ENCODE measurements at places on chromosomes 7 and 10.

DNA sequence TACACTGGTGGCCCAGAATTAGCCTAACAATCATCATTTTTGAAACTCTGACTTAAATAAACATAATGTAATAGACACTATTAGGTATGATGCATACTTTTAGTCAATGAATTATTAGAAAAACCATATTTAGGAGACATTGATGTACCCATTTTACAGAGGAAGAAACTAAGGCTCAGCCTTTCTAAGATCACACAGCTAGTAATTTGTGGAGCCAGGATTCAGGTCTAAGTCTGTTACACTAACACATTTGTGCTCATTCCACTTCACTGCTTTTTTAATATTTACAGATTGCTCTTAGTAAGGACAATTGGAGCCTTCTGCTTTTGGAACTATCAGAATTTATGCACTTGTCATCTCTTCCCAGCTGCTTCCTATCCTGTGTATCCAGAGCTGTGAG is 8.9 kb downstream of the CFAP43 start:
- no peak for DNase-seq

- DNase-seq, result peak; percentile 45
Measured at GRCh38 chr10:93006435-93007039, 54.1 kb upstream of the CYP26C1 start.

DNA sequence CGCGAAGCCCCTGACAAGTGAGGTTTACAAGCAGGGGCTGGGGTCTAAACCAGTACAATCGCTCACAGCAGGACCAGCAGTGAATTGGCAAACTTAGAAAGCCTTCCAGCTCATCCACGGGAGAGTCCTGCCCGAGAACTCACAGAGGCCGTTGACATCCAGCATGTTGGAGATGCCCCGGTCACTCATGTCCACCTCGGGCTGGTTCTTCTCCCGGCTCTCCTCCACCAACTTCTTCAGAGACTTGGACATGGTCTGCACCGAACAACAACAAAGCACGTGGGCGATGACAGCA is 447 bp downstream of the RSU1 start:
- peak; percentile 49 for DNase-seq

GRCh38 chr7:98323597-98324322 is 42.3 kb downstream of the BRI3 start:
- DNase-seq, result no peak

DNA sequence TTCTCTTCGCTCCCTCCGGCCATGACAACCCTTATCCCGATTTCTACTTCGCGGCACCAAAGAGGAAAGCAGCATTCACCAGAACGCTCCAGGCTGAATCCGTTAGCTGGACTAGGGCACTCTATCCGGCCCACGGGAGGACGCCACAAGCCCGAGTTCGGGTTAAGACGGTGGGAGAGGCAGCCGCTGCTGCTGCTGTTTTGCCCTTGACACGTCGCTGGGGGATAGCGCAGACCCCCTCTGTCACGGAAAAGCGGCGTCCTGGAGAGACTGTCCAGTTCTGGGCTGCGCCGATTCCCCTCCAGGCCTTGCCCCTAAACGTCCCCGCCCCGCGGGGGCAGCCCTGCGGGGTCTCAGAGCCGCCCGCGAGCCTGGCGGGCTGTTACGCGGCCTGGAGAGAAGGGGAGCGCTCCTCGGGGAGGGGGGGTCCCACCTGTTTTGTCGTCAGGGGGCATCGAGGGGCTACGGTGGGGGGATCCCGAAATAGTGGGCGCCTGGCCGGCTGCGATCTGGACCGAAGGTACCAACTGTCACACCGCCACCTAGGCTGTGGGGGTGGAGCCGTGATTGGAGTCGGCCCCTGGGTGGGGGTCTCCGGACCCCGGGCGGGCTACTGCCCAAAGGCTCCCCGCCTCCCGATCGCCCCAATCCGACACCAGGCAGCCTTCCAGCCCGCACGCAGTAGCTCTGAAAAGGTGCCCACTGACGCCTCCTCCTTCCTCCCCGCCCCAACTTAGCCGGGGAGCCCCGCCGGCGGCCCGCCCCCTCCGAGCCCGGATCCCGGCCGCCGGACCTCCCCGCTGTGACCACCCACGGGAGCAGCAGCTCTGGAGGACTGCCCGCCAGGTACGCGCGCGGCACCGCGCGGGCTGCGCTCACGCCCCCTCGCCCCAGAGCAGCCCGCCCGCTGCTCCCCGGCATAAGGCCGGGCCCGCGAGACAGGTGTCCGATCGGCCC is 772 bp downstream of the SGMS1 start:
- DNase-seq, result no peak

- no peak for DNase-seq
Measured at GRCh38 chr7:125468855-125469174, 539.2 kb upstream of the POT1 start.

DNA sequence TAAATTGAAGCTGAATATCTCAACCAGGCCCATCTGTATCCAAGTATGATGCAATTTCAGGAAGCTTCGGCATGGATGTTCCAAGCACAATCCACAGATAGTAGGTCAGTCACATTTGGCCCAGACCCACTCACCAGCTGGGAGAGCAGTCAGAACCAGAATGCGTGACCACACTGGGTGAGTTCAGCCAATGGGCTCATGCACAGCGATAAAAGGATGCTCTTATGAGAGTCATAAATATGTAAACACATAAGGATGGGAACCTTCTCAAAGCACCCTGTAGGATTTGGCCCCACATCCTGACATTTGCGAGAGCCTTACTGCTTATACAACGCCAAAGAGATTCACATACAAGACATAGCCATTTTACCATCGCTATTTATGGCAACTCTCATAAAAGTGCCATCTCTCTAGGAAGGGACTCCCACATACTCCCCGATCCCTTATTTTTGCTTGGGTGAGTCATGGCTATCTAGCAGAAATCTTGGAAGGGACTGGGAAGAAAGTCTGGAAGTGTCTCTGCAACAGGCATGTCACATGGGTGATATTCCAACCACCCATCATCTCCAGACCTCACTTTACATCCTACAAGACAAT is 3.0 kb downstream of the AFAP1L2 start:
- DNase-seq, result no peak

All from foreskin melanocyte (primary cell).